Vagina (tissue), 2 donors: ENCODE measurements at places on chromosomes 6 and 20. TPM values are rescaled to one million over a fixed set of nuclear protein-coding genes. Genes with fewer than 3 reads are reported as not detected.

GRCh38 chr6:43257367-43258145 is 14.3 kb downstream of the TTBK1 start:
- DNase-seq: no peak

- DNase-seq: no peak
Measured at GRCh38 chr6:53770780-53771249, 24.0 kb upstream of the LRRC1 start.

DNA sequence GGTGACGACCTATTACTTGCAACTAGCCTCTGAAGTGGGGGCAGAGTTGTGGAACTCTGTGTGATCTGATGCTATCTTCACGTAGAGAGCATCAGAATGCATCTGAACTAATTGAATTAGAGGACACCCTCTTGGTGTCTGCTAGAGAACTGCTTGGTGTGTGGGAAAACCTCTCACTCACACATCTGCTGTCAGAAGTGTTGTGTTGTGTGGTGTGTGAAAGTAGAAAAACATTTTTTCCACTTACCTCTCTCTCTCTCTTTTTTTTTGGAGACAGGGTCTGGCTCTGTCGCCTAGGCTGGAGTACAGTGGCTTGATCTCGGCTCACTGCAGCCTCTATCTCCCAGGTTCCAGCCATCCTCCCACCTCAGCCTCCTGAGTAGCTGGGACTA is 90.0 kb downstream of the CHMP4B start:
- no peak for DNase-seq

DNA sequence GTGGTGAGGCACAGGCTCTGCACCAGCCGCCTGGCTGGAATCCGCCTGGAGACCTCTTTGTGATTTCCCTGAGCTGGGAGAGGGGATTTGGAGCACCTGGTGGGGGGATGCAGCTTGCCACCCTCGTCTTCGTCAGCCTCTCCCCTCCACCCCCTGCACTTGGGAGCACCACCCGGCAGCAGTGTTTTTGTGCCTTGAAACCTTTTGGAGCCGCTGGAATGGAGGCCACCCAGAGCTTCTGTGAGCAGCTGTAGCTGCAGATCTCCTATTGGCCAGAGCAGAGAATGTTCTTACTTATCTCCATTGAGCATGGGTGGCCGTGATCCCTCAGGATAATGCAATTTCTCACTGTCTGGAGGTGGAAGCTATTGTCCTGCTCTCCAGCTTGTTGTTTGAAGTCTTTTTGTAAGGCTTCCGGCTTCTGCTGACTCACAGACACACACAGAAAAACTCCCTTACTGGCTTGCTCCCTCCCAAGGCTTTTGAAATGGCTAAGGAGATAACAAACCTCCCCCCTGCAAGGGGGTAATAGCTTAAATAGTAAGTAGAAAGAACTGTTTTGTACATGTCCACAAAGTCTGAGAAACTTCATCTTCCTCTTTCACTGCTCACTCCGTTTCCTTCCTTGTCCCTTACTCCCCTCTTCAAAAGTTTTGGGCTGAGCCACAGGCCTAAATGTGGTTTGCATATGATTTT is 271.2 kb downstream of the PRL start:
- DNase-seq: no peak

Gene BPIFA1
- total RNA-seq: not detected

GRCh38 chr6:158417760-158418098 is 105.5 kb downstream of the TULP4 start:
- DNase-seq: no peak

- DNase-seq: no peak
Measured at GRCh38 chr6:6005051-6006005, 1.4 kb downstream of the NRN1 start.

Gene UBR2
- total RNA-seq: 23.6 TPM
